Cardiac ventricle fibroblast (primary cell): ENCODE measurements at places on chromosomes 3 and 15. TPM values are rescaled to one million over a fixed set of nuclear protein-coding genes. Genes with fewer than 3 reads are reported as not detected.

ADAMTS9 gene
- total RNA-seq = 12.2 and 13.1 TPM in 2 replicates

MUSTN1 gene
- total RNA-seq = not detected in 2 replicates

SOX14 gene
- total RNA-seq = not detected in 2 replicates

CLRN1 gene
- not detected in 2 replicates for total RNA-seq

TTC23 gene
- total RNA-seq = 17.5 and 20.4 TPM in 2 replicates

ACTC1 gene
- not detected in 2 replicates for total RNA-seq

ADGRG7 gene
- total RNA-seq = not detected in 2 replicates

TMED3 gene
- 126 TPM in 2 replicates for total RNA-seq

GOLGA6B gene
- total RNA-seq = not detected in 2 replicates

CYP1A2 gene
- not detected in 2 replicates for total RNA-seq
